ENCODE measurements at places on chromosomes 5 and 9. TPM values are rescaled to one million over a fixed set of nuclear protein-coding genes. Genes with fewer than 3 reads are reported as not detected.

DNA sequence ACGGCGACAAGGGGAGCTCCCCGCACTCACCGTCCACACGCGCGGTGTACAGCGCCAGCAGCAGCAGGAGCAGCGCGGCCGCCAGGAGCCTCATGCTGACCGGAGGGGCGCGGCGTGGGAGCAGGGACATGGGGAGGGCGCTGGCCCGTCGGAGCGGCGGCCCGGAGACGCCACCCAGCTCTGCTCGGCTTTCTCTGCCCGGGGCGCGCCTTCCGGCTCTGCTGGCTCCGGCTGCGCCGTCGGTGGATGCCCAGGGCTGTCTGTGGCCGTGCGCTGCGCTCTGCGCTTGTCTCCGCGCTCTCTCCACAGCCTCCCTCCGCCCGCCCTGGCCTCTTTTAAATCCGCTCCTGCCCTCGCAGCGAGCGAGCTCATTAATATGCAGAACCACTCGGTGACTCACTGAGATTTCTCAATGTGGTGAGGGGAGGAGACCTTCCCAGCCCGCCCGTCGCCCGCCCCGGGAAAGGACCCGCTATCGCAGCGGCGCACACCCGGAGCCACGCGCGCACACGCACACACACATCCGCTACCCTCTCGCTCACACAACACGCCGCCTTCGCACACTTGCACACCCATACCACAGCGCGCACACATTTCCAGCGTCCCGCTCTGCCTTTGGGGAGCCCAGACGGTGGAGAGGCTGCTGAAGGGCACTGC is at the start of gene CXCL14:
TSS of gene CXCL14 (minus strand) at position 307 of the 657 bp plus-strand sequence. CDS start at position 94, 213 bp downstream.
- peaks cover 4% of the 10 kb centered on the region for H3K4me1 ChIP-seq
- peaks cover 55% of the 10 kb centered on the region for H3K27me3 ChIP-seq
- no peaks in the 10 kb centered on the region for H3K36me3 ChIP-seq

- peaks cover 4% of the 10 kb centered on the region for H3K27me3 ChIP-seq
- H3K27ac ChIP-seq: no peak overlapping the region
- H3K4me3 ChIP-seq: no peak overlapping the region
- no peaks in the 10 kb centered on the region for H3K4me1 ChIP-seq
Observed at GRCh38 chr5:130762031-130762430, 403.0 kb downstream of the HINT1 start.

DNA sequence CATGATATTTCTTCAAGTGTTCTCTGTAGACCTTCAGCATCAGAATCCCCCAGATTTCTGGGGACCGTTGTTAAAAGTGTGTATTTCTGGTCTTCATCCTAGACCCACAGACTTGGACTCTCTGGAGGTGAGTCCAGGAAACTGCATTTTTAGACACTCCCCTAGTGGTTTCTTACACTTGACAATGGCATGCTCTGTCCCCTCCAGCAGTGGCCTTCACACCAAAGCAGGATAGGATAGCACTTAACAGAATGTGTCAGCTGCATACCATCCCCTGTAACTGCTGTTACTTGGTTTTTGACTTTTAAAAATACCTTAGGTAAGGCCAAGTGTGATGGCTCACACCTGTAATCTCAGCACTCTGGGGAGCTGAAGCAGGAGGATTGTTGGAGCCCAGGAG is 20.8 kb downstream of the CDO1 start:
- peaks cover 30% of the 10 kb centered on the region for H3K27me3 ChIP-seq
- H3K27ac ChIP-seq: no peak overlapping the region

- H3K27me3 ChIP-seq: no peaks in the 10 kb centered on the region
- H3K4me1 ChIP-seq: peaks cover 28% of the 10 kb centered on the region
- peaks cover 1% of the 10 kb centered on the region for H3K36me3 ChIP-seq
- no peak for DNase-seq
- no peak overlapping the region for H3K27ac ChIP-seq
- H3K4me3 ChIP-seq: no peak overlapping the region
Observed at GRCh38 chr9:4927701-4928100, 57.4 kb upstream of the JAK2 start.

DNA sequence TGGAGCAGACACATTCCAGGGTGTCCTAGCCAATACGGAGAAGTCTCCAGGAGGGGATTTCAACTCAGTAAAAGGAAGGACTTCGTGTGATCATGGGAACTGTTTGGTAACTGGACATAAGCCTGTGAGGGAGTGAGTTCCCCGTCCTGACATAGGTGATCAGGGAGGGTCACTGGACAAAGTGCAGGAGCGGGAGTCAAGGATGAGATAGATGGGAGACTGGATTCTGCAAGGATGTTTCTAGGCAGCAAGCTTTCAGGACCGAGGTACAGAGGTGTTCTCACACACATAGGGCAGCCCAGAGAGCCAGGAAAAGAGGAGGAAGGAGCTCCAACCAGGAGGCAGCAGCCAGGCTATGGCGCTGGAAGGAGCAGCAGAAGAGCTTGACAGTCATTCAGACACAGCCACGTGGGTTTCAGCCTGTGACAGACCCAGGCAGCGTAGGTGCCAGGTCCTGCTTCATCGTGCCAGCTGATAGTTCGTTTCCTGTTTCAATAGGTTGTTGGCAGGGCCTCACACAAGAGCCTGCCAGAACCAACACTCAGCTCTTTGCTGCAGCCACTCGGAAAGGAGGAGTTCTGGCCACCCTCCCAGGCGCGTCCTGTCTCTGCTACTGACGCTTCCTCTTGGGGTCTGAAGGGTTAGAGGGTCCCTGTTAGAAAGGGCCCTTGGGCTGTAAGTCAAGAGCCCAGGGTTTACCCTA is 84.1 kb downstream of the AMBP start:
- no peaks in the 10 kb centered on the region for H3K36me3 ChIP-seq
- peaks cover 8% of the 10 kb centered on the region for H3K4me1 ChIP-seq

- no peak overlapping the region for H3K4me3 ChIP-seq
- no peaks in the 10 kb centered on the region for H3K27me3 ChIP-seq
Observed at GRCh38 chr5:4947893-4948536, 192.1 kb upstream of the ADAMTS16 start.

- H3K4me3 ChIP-seq: no peak overlapping the region
- no peak for DNase-seq
- no peaks in the 10 kb centered on the region for H3K4me1 ChIP-seq
- H3K36me3 ChIP-seq: no peaks in the 10 kb centered on the region
Observed at GRCh38 chr5:19767987-19768386, 220.0 kb downstream of the CDH18 start.

DNA sequence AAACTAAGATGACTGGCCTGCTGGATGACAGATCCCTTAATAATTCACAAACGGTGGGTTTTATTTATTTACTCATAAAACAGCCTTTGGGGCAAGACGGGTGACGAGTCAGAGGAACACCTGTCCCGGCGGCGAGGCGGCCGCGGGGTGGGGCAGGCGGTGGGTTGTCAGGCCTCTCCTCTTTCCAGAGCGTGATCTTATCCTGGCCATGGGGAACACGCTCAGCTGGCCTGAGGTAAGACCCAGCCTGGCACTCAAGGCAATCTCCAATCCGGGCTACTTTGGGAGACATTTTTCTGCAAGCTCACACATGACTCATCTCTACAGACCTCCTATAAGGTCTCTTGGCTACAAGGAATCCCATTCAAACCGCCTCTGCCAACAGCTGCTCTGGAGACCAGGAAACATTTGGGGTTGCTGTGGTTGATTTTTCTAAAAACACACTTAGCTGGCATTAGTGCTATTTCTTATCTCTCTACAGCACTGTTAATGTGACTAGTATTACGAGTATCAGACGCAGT is 6.3 kb downstream of the RAPGEF1 start:
- peaks cover 35% of the 10 kb centered on the region for H3K36me3 ChIP-seq
- H3K27ac ChIP-seq: peak overlapping the region; percentile 92
- H3K27me3 ChIP-seq: no peaks in the 10 kb centered on the region
- peak overlapping the region; percentile 41 for H3K4me3 ChIP-seq

- H3K36me3 ChIP-seq: no peaks in the 10 kb centered on the region
- no peak overlapping the region for H3K27ac ChIP-seq
- no peaks in the 10 kb centered on the region for H3K4me1 ChIP-seq
- no peaks in the 10 kb centered on the region for H3K27me3 ChIP-seq
Observed at GRCh38 chr5:124235576-124235975, 510.9 kb downstream of the ZNF608 start.

DNA sequence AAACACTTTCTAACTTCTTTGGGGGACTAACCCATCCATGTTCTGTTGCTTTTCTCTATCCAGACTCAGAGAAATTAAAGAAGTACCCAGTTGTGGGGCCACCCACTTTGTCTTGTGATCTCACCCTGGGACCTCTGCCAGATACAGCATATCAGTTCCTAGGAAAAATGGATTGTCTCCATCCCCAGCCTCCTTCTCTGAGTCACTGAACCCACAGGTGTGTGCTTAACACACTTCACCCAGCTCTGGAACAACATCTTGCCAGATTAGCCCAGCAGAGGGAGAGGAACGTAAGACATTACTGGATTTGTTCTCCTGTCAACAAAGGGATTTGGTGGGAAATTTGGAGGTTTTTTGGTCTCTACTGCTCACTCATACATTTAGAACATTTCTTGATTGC is 19.2 kb downstream of the FAM240B start:
- no peak overlapping the region for H3K4me3 ChIP-seq
- no peaks in the 10 kb centered on the region for H3K4me1 ChIP-seq
- DNase-seq: no peak
- no peaks in the 10 kb centered on the region for H3K36me3 ChIP-seq

GRCh38 chr9:130607640-130608420 is 28.5 kb downstream of the FUBP3 start:
- H3K4me3 ChIP-seq: no peak overlapping the region
- H3K36me3 ChIP-seq: peaks cover 28% of the 10 kb centered on the region
- peaks cover 3% of the 10 kb centered on the region for H3K4me1 ChIP-seq
- peak overlapping the region; percentile 40 for H3K27ac ChIP-seq

GRCh38 chr9:134969156-134970045 is 51.7 kb upstream of the FCN1 start:
- peaks cover 6% of the 10 kb centered on the region for H3K27me3 ChIP-seq
- no peak for DNase-seq
- no peak overlapping the region for H3K27ac ChIP-seq
- H3K4me1 ChIP-seq: no peaks in the 10 kb centered on the region
- no peaks in the 10 kb centered on the region for H3K36me3 ChIP-seq

GRCh38 chr9:111187376-111187775 is 142.6 kb downstream of the OR2K2 start:
- H3K27ac ChIP-seq: no peak overlapping the region
- peaks cover 1% of the 10 kb centered on the region for H3K27me3 ChIP-seq
- H3K36me3 ChIP-seq: no peaks in the 10 kb centered on the region
- H3K4me1 ChIP-seq: no peaks in the 10 kb centered on the region

GRCh38 chr5:173845321-173845720 is 42.8 kb upstream of the CPEB4 start:
- H3K36me3 ChIP-seq: no peaks in the 10 kb centered on the region
- no peak for DNase-seq
- no peak overlapping the region for H3K27ac ChIP-seq
- no peak overlapping the region for H3K4me3 ChIP-seq
- H3K4me1 ChIP-seq: no peaks in the 10 kb centered on the region

DNA sequence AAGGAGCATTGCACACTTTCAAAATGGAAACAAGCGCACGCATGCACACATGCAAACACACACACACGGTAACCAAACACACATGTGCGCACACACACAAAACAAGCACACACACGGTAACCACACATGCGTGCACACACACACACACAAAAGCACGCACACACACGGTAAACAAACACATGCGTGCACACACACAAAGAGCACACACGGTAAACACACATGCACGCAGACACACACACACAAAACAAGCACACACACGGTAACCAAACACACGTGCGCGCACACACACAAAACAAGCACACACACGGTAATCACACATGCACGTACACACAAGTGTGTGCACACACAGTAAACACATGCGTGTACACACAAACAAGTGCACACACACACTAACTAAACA is 19.3 kb upstream of the SLC6A3 start:
- H3K4me1 ChIP-seq: no peaks in the 10 kb centered on the region
- H3K27ac ChIP-seq: no peak overlapping the region
- H3K4me3 ChIP-seq: no peak overlapping the region
- no peak for DNase-seq
- peaks cover 49% of the 10 kb centered on the region for H3K36me3 ChIP-seq

DNA sequence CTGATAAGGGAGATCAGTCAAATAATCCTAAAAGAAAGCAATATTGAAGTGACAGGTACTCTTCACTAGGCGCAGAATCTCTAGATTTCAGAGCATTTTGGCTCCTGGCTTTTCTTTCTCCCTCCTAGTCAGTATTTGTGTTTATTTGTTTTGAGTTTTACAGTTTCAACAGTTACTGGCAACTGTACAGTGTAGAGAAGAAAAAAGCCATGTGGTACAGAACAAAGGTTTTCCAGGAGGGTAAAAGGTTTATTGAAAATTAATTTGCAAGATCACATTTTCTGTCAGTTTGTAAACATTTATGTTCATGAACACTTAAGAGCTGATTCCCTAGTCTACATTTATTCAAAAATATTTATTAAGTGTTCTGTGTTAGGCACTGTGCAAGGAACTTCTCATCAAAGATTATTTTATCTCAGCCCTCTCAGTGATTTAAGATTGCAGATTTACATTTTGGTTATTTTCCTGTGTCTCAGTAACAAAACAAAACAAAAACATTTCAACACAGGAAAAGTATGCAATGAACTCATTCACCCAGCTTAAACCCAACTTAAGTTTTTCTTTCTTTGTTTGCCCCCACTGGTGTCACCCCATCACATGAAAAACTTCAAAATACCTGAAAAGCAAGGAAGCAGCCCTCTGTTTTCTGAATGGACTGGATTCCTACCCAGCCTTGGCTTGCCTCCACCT is 12.9 kb downstream of the MINAR2 start:
- DNase-seq: no peak
- no peak overlapping the region for H3K4me3 ChIP-seq
- no peaks in the 10 kb centered on the region for H3K4me1 ChIP-seq
- H3K36me3 ChIP-seq: no peaks in the 10 kb centered on the region

GRCh38 chr5:33764786-33765185 is 127.0 kb downstream of the ADAMTS12 start:
- no peak overlapping the region for H3K4me3 ChIP-seq
- DNase-seq: no peak
- no peaks in the 10 kb centered on the region for H3K36me3 ChIP-seq
- H3K4me1 ChIP-seq: no peaks in the 10 kb centered on the region

F2RL2 gene
- not detected for total RNA-seq

SLC22A4 gene
- 0.88 TPM for total RNA-seq

PCDHB15 gene
- total RNA-seq: not detected

GFPT2 gene
- total RNA-seq: not detected

PRR16 gene
- total RNA-seq: not detected

NDUFS4 gene
- total RNA-seq: 69.2 TPM

ORM2 gene
- not detected for total RNA-seq

CCDC152 gene
- total RNA-seq: 10.8 TPM

FBP1 gene
- total RNA-seq: 1.4 TPM

EGR1 gene
- 46.4 TPM for total RNA-seq

SMIM33 gene
- total RNA-seq: not detected

All from activated CD8-positive, alpha-beta T cell treated with anti-CD3 and anti-CD28 coated beads for 36 hours (primary cell).